ENCODE measurements at places on chromosomes 2 and 18.
A peak's percentile ranks its signal among the peaks of the same experiment; 100 is the strongest.

DNA sequence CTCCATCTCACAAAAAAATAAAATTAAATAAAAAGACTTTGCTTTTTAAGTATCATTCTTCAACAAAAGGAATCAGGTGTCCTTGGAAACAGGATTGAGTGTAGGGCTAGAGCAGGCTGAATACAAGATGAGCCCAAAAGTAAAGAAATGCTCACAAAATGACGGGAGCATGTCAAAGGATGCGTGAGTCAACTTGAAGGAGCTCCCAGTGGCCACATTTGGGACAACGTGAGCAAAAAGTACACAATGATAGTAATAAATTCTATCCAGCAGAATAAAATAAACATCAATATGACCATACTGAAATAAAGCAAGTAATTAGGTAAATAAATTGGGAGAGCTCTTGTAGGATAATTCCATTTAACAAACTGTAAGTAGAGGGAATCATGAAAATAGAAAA is 220.7 kb downstream of the PHLPP1 start:
- DNase-seq: no peak

DNA sequence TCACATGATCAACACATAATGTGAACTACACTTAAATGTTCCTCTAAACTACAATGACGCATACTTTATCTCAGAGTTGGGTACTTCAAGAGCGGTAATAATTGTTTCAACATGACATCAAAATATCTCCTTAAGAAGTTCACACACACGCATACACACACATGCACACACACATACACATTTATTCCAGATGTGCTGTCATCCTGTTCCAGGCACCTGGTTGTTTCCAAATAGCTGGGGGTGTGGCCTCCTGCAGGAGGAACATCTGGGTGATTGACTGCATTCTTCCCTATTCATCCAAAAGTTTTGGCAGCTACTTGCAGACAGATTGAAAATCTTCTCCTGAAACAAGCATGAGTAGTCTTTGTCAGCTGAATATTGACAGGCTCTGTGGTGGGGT is 37.9 kb upstream of the PIK3C3 start:
- no peak for DNase-seq

DNA sequence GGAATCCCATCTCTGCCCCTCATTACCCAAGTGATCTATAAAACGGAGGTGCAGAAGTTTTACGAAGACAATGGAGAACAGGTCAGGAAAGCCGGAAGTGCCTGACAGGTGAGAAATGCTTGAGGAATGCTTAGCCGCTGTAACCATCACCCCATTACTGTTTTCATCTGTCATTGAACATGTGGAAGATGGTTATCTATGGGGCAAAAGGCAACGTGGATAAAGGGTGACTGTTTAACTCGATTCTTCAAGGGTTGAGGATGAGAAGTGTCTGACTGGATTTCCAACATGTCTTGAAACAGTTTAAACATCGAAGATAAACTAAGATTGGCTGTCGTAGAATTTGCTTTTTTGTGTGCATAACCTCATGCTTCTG is 17.3 kb downstream of the HK2 start:
- DNase-seq: no peak

DNA sequence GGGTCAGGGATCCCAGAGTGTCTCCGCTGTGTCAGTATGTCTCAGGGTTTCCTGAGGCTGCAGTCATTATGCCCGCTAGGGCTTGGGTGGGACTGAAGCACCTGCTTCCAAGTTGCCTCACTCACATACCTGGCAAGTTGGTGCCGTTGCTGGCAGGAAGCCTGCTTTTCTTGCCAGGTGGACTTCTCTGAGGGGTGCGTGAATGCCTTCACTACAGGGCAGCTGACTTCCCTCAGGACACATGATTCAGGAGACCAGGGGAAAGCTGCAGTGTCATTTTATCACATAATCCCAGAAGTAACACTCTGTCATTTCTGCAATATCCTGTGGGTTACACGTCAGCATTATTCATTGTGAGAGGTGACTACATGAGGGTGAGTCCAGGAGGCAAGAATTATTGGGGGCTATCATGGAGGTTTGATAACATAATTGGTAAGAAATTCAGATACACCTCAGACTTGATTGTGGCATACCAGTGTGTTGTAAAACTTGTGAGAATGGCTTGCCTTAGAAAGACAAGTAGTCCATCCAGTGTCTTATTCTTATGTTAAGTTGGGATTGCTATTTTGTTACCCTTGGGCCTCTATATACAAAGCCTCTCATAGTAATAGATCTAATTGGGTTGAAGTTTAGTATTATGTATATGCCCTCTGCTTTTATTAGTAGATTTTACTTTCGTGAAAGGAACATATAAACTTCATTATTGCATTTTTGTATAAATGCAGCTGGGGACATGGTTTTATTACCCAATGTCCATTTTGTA is 44.1 kb downstream of the NEDD4L start:
- no peak for DNase-seq

GRCh38 chr18:75227535-75228296 is 17.1 kb downstream of the TSHZ1 start:
- DNase-seq: no peak

DNA sequence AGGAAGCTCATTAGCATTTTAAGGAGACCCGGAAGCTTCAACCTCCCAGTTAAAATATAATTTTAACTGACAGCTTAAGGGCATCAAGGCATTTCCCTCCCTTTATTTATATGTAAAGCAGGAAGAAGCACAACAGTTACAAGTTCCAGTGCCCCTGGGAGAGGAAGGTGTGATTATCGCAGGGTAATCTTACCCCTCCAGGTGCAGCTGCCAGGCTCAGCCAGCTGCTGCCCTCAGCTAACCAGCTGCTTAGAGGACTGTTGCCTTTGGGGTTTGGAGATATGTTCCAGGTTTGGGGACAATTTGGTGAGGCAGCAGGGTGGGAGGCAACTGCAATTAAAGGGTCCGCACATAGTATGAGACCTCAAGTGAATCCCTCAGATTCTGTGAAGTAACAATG is 55.3 kb upstream of the SETBP1 start:
- peak; percentile 88 for DNase-seq

DNA sequence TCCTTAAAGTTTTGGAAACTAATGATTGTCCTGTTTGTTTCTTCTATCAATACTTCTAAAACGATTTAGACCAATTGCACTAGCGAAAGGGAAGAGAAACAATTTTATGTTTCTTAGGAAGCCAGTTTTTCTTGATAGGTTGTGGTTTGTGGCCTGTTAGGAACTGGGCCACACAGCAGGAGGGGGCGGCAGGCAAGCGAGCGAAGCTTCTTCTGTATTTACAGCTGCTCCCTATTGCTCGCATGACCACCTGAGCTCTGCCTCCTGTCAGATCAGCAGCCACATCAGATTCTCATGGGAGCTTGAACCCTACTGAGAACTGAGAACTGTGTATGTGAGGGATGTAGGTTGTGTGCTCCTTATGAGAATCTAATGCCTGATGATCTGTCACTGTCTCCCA is 201.5 kb upstream of the PXDN start:
- no peak for DNase-seq

DNA sequence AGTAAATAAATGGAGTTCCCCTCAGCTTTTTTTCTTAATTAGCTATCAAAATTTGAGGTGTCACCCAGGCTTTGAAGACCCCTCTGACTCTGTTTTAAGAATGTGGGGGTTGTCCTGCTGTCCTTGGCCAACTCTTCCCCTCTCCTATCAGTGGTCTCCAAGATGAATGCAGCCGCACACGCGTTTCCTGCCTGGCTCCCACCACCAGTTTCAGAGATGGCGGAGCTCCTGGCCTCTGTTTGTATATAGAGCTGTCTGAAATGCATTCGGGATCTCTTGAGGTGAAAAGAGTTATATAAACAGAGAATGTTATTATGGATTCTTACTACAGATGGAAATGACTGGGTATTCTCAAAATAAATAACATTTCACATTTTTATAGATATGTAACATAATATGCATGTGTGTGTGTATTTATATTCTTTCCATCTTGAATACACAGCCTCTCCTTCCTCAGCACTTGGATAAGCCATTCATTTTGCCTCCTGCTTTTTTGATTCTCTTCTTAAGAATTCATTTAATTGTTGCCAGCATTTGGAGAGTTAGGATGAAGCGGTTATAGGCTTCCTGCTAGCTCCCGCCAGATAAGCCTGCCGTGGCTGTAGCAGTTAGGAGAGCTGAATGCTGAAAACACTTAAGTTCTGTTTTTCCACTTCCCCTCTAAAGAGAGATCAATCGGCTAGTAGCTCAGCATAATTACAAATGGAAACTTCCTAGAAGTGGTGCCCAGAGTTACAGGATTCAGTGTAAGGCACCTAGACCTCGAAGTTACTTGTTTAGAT is 659.3 kb upstream of the FANCL start:
- DNase-seq: no peak

- no peak for DNase-seq
Measured at GRCh38 chr2:98078701-98079100, 8.3 kb upstream of the VWA3B start.
